ENCODE measurements at places on chromosomes 5 and 9. TPM values are rescaled to one million over a fixed set of nuclear protein-coding genes. Genes with fewer than 3 reads are reported as not detected.

GRCh38 chr9:96158147-96158546, 143.8 kb downstream of the HSD17B3 start:
- no peak for DNase-seq

DNA sequence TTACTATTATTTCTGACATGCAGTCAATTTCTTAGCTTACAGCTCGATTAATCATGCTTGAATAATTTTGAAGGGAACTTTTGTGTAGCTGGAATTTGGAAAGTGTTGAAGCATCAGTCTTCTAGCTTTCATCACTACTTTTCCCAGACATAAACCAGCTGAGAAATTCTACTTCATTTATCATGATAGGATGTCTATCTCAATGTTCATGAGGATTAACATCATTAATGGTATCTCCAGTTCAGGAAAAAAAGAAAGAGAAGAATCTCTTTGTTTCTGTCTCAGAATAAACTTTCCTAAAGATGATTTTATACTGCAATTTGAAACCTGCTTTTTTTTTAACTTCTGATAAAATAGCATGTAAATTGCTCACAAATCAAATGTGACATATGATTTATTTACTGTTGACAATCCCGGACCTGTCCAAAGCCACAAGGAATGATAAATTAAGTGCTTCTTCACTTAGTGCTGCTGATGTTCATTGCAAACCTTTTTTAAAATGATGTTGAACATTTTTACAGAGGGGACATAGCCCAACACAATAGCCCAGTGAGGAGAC, 412.1 kb upstream of the CLINT1 start:
- no peak for DNase-seq

GRCh38 chr9:107970726-107971125, 481.2 kb upstream of the KLF4 start:
- no peak for DNase-seq

The ACOT12 gene
- not detected for total RNA-seq

DNA sequence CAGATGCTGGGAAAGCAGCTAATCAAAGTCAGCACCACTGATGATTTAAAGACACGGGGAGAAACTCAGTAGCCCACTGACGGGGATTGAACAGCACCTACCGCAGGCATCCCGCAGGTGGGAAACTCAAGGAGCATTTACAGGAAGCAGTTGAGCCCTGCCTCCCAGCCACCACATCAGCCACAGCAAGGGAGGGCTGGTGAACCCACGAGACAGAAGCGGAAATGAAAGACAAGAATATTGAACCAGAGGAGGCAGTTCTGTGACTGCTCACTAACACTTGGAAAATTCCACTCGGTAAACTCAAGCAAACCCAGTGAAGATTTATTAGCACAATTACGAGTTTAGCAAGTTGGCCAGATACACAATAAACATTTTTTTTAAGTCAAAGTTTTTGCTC, 10.6 kb upstream of the FAM163B start:
- DNase-seq: peak; percentile 38

The ORM2 gene
- total RNA-seq: 1.0 TPM

- DNase-seq: no peak
These were observed 39.9 kb downstream of the SHC3 start for GRCh38 chr9:89138463-89139390.

The DMGDH gene
- total RNA-seq: 1.8 TPM

DNA sequence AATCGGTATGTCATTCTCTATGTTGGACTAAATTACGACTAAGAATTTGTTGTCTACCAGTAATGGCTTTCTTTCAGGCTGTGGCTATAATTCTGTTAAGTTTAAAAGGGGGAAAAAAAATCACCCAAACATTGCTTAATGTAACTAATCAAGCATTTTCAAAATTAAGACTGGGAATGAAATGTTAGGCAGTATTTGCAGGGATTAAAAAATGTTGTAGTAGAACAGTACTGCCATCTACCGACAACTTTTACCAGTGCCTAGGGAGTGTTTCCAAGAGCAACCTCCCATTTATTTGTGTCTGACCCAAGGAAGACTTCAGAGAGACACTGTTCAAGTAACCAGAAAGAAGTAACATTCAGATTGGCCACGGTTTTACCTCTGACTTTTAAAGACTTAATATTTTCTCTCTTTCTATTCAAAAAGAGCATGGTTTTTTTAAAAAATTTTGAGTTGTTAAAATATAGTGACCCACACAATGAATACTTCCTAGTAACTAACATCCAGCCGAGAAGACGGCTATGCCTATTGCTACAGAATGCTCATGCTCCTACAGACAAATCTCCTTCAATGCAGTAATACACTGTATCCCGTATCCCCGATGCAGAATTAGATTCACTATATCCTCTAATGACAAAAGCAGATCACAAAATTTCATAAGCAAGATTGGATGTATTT, 92.4 kb downstream of the ARL15 start:
- peak; percentile 70 for DNase-seq
